Stimulated activated CD8-positive, alpha-beta memory T cell treated with anti-CD3 and anti-CD28 coated beads, Interleukin-7, amount 100 ng/mL, for 1 hour (primary cell): ENCODE measurements at places on chromosomes 11 and 22.

DNA sequence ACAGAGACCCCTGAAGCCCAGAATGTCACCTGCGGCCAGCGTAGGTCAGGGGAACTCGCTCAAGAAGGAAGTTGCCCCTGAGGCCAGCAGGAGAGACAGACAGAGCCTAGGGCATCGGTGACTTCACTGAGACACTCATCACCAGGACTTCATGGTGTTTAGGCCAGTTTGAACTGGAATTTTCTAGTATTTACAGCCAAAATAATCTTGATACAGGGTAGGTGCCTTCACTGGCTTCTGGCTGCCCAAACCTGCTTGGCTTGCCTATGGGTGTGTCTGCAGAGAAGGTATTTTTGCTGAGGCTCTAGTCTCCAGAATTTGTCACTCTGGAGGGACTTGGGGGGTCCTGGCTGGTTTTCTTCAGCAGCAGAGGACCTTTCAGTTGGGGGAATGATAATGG, 86.6 kb downstream of the FBXO7 start:
- no peak for DNase-seq

DNA sequence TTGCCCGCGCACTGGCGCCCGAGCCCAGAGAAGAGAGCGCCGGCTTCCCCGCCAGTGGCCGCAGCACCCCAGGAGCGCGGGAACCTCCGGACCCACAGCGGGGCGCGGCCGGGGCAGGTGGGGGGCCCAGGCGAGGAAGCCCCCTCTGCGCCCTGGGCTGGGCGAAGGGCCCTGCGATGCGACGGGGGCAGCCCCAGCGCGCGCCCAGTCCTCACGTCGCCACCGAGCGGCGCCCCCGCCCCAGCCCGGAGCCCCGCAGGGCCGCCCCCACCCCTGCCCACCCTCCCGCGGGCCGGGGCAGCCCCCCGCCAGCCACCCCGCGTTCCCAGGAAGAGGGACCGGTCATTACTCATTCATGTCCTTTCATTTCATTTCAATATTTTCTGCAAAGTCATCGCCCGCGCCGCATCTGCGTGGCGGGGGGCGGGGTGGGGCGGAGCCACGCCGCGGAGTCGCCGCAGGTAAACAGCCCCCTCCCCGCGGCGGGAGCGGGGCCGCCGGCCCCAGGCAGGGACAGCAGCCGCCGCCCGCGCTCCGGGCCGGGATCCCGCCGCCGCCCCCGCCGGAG, 673 bp upstream of the PANX2 start:
- no peak for DNase-seq

DNA sequence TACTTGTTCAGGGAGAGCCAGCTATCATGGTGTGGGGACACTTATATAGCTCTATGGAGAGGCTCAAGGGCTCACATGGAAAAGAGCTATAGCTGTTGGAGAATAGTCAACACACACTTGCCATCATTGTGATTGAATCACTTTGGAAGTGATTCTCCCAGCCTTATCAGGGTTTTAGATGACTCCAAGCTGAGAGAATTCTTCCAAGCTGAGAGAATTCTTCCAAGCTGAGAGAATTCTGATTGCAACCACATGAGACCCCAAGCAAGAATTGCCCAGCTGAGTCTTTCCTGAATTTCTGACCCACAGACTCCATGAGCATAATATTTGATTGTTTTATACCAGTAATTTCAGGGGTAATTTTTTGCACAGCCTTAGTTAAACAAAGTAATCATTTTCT, 1318.3 kb upstream of the RAG2 start:
- no peak for DNase-seq

DNA sequence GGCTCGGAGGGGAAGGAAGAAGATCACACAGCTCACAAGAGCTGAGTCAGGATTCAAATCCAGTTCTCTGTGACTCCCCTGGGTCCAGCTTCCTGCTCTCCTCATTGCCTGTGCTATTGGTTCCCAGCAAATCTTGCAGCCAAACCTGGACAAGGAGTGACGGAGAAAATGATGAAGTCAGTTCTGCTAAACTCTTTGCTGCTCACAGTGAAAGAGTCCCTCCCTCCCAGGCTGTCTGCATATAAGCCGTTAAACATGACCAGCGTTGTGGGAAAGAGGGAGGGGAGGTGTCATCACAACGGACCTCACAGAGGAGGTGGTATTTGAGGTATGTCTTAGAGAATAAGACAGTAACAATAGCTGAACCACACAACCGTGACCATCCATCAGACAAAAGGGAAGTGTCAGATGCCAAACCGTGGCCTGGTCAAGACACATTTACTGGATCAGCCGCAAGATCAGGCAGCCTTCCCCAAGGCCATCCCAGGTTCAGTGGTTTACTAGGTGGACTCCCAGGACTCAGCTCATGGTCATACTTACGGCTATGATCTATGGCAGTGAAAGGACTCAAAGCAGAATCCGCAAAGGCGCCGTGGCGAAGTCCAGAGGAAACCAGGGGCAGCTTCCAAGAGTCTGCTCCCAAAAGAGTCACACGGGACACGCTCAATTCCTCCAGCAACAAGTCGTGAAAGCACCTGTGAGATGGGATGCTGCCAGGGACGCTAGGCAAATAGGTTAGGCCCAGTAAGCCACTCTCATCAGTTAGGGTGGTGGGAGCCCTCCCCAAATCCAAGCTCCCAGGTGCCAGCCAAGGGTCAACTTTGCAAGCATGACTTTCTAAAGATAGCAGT, 2.8 kb upstream of the CYTH4 start:
- no peak for DNase-seq

DNA sequence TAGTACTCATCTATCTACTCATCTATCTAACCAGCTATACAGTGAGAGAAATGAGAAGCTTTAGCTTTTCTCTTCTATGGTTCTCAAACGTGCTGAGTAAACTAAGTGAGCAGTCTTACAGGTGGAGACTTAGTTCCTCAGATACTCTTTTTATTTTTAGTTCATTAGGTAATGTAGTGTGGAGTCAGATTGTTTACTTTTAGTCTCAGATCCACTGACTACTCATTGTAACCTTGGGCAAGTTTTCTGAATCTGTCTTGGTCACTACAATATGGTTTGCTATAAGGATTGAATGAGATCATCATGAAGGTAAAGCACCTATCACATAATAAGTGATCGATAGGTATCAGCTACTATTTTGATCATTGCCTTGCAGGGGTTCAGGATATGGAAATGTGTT, 160.1 kb downstream of the RAB38 start:
- DNase-seq = no peak

GRCh38 chr11:83278351-83278750, 7.8 kb downstream of the CCDC90B start:
- DNase-seq = no peak

DNA sequence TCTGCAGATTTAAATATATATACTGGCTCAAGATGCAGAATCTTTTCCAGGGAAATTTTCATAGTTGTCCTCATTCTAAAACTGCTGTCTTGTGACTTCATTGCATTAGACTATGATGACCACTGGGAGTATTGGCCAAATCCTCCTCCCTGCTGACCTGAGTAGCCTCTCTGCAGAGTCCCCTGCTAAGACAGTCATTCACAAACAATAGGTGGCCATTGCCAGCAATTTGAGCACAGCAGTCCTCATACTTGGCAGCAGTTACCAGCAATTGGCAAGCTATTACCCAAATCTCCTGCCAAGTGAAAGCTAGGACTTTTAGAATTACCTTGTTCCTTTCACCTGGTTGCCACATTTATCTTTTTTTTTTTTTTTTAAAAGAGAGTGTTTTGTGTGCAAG, 325.8 kb downstream of the FAT3 start:
- no peak for DNase-seq

DNA sequence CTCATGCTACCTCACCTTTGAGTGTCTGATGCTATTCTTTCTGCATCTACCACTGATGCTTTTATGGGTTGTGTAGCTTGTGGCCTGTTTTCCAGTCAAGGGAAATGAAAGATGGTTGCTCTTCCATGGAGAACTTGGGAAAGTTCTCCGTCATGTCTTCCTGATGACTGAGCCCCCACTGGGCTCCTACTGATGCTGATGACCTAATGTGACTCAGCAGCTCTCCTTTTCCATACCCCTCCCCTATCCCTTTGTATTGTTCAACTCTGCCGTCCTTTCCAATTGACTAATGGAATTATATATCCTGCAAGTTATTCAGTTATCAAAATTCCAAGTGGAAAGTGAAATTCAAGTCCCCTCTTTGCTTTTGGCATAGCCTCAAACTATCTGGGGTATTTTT, 44.7 kb downstream of the REXO2 start:
- no peak for DNase-seq

- DNase-seq = no peak
Measured at GRCh38 chr11:75554258-75555022, 7.6 kb upstream of the SERPINH1 start.

GRCh38 chr11:15190611-15191010, 75.9 kb downstream of the INSC start:
- DNase-seq = no peak

GRCh38 chr22:44496844-44497217, 1.2 kb downstream of the RTL6 start:
- no peak for DNase-seq

DNA sequence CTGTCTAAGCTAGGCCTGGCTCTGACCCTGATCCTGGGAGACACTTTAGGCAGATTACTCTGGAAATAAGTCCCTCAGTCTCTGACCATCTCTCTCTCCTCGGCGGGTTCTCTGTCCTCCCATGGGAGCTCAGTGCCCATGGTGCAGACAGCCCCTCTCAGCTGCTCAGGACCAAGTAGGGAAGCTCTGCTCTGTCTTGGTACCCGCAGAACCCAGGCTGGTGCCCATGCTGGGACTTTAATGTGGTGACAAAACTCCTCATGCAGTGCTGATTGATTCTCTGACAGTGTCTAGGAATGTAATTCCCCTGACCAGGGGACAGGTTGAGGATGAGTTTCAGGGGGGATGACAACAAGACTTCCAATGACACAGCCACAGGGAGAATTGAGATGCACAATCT, 30.3 kb upstream of the GGTLC2 start:
- DNase-seq = no peak

DNA sequence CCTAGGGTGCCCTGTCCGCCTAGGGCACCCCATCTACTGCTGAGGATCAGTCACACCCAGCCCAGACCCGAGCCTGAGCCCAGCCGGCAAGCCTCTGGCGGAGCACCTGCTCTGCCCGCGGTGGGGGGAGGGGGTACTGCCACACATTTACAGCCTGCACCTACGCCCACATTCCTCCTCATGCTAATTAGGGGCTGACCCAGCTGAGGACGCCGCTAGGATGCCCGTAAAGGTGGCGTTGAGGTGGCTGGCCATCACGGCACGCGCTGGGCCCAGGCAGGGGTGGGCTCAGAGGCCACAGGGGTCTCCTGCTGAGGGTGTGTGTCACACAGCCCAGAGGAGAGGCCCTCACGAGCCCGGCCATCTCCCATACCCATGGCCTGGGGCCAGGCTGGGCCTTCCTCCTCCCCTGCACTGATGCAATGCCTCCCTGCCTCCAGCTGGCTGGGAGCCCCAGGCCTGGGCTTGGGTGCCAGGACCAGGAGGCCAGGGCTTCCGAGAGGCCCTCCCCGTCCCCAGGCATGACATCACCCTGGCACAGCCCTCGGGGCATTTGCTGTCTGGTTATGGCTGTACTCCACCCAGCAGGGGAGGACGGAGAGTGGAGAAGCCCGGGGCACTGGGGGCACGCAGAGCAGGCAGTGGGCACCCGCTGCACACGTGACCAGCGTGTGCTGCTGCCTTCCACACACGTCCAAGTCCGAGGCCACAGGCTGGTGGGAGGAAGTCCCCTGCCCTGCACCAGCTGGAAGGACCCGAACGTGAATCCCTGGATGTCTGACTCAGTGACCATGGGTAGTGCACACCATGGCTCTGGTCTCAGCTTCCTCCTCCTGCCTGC, 12.7 kb downstream of the DUSP8 start:
- no peak for DNase-seq

- no peak for DNase-seq
Measured at GRCh38 chr11:47148903-47149531, 27.7 kb downstream of the ARFGAP2 start.

GRCh38 chr22:20223421-20224255, 44.5 kb downstream of the RTN4R start:
- DNase-seq = no peak

DNA sequence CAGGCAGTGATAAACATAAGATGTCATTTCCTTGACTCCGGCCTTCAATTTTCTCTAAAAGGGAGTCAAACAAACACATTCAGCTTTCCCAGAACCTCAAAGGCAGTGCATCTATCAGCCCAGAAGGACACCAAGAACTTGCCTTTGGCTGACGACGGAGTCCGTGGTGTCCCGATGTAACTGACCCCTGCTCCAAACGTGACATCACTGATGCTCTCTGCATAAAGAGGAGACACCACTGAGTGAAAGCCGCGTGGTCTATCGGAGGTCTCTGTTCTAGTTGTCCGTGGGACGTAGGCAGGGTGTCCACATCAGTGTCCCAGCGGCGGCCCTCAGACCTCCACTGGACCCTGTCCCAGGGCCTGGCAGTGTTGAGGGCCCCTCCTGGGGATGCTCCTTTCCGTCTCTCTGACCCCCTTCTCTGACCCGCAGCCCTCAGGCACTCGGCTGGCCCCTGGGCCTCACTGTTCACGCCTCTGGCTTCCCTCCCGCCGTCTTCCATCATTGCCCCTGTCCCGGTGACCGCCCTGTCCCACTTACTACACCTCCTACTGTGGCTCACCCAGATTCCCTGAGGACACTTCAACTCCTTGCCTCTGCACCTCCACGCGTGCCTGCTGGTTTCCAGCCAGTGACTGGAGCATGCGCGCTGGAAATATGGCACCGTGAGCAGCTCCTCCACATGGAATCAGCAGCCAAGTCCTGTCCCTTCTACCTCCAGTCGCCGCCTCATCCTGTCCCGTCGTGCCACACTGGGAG, 70.4 kb downstream of the NCAPD3 start:
- DNase-seq = no peak

- DNase-seq = no peak
Measured at GRCh38 chr11:115042002-115042401, 363.7 kb downstream of the NXPE2 start.

DNA sequence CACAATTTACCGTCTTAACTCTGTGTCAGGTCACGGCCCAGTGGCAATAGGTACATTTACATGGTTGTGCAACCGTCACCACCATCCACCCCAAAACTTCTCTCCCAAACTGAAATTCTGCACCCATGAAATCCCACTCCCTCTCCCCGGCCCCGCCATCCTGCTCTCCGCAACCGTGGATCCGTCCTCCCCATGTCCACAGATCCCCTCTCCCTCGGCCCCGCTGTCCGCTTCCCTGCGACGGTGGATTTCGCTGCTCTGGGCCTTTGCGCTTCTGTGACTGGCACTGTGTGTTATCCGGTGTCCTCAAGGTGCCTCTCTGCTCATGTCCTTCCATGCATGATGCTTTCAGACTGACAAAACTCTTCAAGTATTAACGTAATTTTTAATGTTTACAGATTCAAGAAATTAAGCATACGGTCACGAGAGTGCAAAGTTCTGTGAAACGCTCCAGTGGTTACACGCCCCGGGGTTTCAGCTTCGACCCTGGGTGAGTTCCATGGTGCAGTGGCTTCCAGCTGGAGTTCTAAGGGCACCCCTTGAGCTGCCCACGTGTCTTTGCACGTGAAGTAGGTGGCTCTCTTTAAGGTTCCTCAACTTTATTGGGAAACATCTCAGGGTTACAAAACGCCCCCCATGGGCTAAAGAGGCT, 76.4 kb downstream of the KCNQ1 start:
- no peak for DNase-seq
